ENCODE measurements at places on chromosomes 12 and 14.

- DNase-seq, result no peak
Observed at GRCh38 chr12:111138016-111138415, 217.6 kb upstream of the MYL2 start.

- no peak for DNase-seq
Observed at GRCh38 chr14:54459106-54459505, 17.9 kb upstream of the CNIH1 start.

- DNase-seq, result no peak
Observed at GRCh38 chr12:100484891-100485471, 11.3 kb downstream of the NR1H4 start.

DNA sequence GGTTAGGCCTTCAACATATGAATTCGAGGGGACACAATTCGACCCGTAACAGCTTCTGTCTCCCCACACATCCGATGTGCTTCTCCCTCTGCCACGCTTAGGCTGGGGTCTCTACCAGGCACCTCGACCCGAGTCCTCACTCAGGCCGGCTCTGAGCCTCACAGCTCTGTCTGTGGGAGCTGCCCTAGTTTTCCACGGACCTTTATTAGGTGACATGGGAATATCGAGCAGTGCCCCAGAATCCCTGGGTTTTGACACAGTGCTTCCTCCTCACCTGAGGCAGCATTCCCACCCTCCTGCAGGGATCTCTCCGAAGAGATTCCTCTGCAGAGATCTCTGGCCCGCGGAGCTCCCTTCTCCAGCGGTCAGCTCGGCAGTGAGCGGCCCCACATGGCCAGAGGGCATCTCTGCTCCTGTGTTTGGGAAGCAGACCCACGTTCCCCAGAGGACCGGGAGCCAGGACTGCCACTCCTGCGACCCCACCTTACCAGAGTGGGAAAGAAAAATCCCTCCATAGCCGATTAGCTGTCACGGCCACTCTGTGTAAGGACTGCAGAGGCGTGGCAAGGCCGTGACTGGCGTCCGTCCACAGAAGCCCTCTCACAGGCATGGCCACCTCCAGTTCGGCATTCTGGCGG lies 21.2 kb downstream of the ZBTB42 start:
- no peak for DNase-seq

DNA sequence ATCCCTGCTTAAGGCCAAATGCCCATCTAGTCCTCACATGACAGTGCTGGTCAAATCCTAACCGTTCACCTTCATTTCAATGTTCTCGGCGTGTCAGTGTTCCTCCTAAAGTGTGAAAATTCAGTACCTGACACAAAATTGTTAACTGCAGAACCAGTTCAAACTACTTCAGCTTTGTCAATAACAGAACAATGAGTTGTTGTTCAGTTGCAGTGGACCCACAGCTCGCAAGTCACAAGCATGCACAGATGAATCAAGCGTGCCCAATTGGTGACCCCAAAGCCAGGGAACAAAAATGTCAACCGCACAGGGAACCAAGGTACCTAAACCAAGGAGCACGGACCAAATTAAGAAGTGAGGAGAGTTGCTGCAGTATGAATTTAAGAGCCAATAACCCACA lies 23.2 kb downstream of the NRDE2 start:
- DNase-seq, result peak; percentile 30

Measured in midbrain (tissue), 1 donor.